ENCODE measurements at places on chromosomes 6 and 20. TPM values are rescaled to one million over a fixed set of nuclear protein-coding genes. Genes with fewer than 3 reads are reported as not detected.

GRCh38 chr6:168060521-168060931, 18.5 kb downstream of the FRMD1 start:
- no peak for DNase-seq
- no peak overlapping the region for H3K4me3 ChIP-seq
- no peaks in the 10 kb centered on the region for H3K27me3 ChIP-seq
- no peaks in the 10 kb centered on the region for H3K36me3 ChIP-seq
- no peaks in the 10 kb centered on the region for H3K4me1 ChIP-seq

ERVFRD-1 gene
- total RNA-seq: not detected

NKAIN2 gene
- 1.8 TPM for total RNA-seq

- no peaks in the 10 kb centered on the region for H3K4me1 ChIP-seq
- H3K36me3 ChIP-seq: no peaks in the 10 kb centered on the region
- no peak overlapping the region for H3K4me3 ChIP-seq
Observed at GRCh38 chr20:18436847-18437246, 30.0 kb downstream of the DZANK1 start.

DNA sequence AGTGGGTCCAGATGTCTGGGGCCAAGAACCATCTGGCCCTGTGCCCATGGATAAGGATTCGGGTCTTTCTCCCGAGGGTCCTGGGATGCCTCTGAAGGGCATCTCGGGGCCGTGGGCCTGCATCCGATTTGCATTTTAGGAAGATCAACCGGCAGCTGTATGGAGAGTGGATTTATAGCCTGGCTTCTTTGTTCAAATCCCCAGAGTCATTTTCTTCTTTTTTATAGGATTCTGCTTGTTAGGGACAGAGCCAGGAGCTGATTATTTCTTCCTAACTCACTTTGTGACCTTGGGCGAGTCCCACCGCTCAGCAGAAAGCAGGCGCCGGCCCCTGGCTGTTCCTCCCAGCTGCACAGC, 52.9 kb upstream of the APCDD1L start:
- H3K36me3 ChIP-seq: no peaks in the 10 kb centered on the region
- H3K4me1 ChIP-seq: no peaks in the 10 kb centered on the region
- no peak overlapping the region for H3K27ac ChIP-seq

DNA sequence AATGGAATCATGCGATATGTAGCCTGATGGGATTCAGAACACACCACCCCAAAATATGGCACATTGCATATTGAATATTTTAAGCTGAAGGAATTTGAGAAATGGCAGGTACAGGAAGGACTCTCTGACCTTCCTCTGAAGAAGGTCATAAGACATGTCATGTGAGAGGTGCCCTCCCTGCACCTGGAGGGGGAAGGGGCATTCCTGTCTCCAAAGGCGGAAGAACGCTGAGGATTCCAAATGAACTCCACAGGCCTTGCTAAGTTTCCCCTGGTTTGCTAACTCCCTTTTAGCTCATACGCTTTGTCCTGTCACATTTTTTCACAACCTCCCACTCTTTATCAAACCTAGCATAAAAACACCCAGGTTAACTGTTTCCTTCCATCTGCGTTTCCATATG, 347.8 kb downstream of the CDKAL1 start:
- no peaks in the 10 kb centered on the region for H3K36me3 ChIP-seq
- no peak overlapping the region for H3K27ac ChIP-seq
- no peak for DNase-seq
- no peak overlapping the region for H3K4me3 ChIP-seq
- no peaks in the 10 kb centered on the region for H3K27me3 ChIP-seq
- H3K4me1 ChIP-seq: peaks cover 3% of the 10 kb centered on the region

GRCh38 chr6:111628142-111628850, 22.6 kb upstream of the TRAF3IP2 start:
- H3K4me1 ChIP-seq: no peaks in the 10 kb centered on the region
- H3K4me3 ChIP-seq: peak overlapping the region; percentile 12

DNA sequence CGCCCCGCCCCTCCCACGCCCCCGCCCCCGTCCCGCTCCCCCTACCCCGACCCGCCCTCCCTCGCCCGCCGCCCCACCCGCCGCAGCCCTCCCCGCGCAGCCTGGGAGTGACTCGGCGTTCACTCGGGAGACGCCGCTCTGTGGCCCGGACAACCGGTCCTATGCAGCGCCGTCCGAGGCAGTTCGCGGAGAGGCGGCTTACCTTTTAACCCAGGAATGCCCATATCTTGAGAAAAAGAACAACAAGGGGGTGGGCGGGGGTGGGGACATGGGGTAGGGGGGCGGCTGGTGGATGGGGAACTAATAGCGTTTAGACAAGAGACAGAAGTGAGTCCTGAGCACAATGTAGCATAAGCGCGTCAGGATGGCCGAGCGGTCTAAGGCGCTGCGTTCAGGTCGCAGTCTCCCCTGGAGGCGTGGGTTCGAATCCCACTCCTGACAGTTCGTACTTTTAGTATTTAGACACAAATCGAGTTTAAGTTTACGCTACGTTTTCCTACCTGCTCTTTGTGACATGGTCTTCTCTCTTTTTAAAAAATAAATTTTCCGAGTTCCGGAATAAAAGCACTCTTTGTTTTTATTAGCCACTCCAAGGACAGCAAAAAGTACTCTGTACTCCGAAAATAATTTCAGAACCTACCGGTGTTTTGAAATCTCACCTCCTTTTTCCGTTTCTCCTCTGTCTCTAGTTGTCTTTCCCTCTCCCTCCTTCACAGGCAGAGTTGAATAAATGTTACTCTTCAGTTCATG, 17.1 kb upstream of the HMGN4 start:
- peak overlapping the region; percentile 99 for H3K27ac ChIP-seq
- H3K4me1 ChIP-seq: no peaks in the 10 kb centered on the region
- no peaks in the 10 kb centered on the region for H3K36me3 ChIP-seq
- no peaks in the 10 kb centered on the region for H3K27me3 ChIP-seq
- H3K4me3 ChIP-seq: peak overlapping the region; percentile 65

DNA sequence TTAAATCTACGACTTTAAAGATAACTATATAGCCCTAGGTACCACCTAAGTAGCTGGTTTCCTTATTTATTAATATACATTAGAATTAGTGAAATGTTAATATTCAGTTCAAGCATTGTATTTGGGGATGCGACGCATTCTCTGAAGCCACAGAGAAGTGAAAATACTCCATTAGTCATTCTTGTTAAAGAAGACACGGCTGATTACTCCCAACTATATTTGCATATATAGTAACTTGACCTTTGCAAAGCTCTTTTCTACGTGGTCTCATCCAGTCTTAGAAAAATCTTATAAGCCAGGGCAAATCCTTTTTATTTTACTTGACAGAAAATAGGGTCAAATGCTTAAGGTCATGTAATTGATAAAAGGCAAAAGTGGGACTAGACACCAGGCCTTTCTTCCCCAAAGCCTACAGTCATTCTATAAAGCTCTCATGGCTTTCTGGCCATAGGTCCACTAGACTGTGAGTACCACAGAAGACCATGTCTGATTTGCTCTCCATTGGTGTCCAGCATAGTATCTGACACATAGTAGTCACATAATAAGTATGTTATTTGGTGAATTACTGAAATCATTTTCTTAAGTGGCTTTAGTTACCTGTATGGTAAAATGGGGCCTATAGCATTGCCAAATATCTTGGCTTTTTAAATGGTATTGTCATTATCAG, 11.3 kb downstream of the ZHX3 start:
- H3K36me3 ChIP-seq: no peaks in the 10 kb centered on the region
- DNase-seq: no peak
- H3K27me3 ChIP-seq: no peaks in the 10 kb centered on the region
- no peak overlapping the region for H3K4me3 ChIP-seq
- H3K27ac ChIP-seq: no peak overlapping the region

- H3K27ac ChIP-seq: peak overlapping the region; percentile 76
- no peaks in the 10 kb centered on the region for H3K27me3 ChIP-seq
- no peak for DNase-seq
- H3K4me3 ChIP-seq: no peak overlapping the region
- H3K4me1 ChIP-seq: no peaks in the 10 kb centered on the region
Observed at GRCh38 chr20:37327748-37328147, 18.2 kb upstream of the SRC start.

DNA sequence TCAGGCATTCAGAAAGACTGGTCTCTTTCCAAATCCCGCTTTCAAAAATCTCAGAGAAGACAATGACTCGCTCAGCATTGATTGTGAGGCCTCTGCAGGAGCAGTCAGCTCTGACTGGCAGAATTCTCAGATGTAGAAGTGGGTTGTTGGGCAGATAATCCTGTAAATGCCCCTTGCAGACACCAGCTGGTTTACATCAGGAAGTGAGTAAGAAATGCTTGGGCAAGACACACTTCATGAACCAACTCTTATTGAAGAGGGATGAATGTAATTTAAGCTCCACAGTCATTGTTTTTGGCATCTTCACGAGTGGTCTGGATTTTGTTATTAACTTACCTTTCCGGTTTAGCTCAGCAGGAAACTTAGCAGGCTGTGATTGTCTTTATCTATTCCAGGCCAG, 166.6 kb downstream of the PLCB4 start:
- DNase-seq: no peak
- no peak overlapping the region for H3K27ac ChIP-seq
- no peaks in the 10 kb centered on the region for H3K27me3 ChIP-seq
- H3K36me3 ChIP-seq: no peaks in the 10 kb centered on the region

DNA sequence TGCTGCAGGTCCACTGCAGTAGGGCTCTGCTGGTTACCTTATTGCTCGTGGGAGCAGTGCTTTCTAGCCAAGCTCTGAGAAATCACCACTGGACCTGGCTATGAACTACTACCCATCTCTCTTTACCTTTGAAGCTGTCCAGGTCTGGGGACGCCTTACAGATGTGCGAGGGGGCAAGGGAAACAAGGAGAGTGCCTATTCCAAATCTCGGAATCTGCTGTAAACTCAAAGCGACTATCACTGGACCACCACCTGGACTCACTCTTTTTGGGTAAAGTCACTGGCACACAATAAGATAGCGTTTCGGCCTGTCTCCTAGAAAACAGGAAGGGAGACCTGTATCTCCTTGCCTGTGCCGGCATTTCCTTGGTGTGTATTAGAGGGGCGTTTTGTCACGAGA, 5.3 kb downstream of the NRN1 start:
- no peak overlapping the region for H3K4me3 ChIP-seq
- H3K4me1 ChIP-seq: peaks cover 9% of the 10 kb centered on the region
- H3K27ac ChIP-seq: no peak overlapping the region
- no peak for DNase-seq

DNA sequence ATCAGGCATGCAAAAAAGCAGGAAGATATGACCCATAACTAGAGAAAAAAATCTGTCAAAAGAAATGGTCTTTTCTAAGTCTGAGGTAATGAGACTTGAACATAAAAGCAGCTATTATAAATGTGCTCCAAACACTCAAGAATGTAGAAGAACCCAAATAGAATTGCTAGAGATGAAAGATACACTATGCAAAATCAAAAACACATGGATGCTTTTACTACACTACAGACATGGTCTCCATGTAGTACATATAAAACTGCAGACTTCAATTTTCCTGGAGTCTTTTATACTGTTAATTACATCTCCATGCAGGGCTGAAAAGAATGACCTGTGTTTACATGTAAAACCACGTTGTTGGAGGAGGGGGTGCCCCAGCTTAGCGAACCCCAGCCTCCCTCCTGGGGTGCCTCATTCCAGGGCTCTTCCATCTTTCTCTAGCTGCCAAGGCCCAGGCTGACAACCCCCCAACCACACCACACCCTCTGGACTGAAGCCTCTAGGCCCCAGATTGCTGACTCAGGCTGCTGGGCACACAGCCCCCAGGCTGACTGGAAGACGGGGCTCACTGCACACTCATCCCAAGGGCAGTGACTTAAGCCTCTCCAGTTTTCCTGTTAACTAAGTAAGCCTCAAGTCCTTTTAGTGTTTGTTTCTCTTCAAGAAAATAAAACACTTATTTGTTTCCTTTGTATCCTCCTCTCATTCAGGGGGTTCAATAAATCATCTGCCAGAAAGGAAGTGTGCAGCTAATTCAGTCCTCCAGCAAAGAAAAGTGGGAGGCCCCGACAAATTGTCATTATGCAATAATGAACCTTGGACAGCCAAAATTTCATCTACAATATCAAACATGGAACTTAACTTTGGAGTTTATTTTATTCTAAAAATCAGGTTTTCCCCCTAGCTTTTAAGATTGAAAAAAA, 26.0 kb upstream of the PLAGL1 start:
- H3K4me3 ChIP-seq: no peak overlapping the region
- H3K27me3 ChIP-seq: no peaks in the 10 kb centered on the region
- no peak for DNase-seq
- no peaks in the 10 kb centered on the region for H3K36me3 ChIP-seq
- no peak overlapping the region for H3K27ac ChIP-seq

DNA sequence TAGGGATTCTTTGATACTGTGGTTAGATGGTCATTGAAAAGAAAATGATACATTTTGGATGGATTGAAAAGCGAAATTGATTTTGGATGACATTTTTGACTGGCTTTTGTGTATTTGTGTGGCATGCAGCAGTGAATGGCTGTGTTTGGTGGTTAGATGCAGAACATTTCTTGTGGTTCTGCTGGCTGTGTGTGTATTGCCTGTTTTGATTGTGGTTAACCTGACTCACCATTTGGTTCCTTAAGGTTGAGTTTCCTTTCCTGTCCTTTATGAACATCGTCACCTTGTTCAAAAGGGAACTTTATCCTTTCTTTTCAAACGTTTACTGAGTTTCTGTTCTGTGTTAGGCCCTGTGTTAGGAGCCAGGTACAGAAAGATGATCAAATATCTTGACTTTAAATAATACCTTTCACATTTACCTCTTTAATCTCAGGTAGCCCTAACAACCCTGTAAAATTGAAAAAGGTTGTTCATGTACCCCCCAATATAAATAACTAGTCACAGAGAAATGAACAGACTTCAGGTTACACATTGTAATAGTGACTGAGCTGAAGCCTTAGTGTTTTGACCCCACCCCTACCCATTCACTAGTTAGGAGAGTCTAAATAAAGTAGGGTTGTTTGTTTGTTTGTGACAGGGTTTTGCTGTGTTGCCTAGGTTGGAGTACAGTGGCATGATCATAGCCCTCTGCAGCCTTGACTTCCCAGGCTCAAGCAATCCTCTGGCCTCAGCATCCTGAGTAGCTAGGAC, 23.8 kb downstream of the ANKS1A start:
- H3K4me1 ChIP-seq: no peaks in the 10 kb centered on the region
- no peak overlapping the region for H3K27ac ChIP-seq
- no peak overlapping the region for H3K4me3 ChIP-seq

FRK gene
- total RNA-seq: 10.5 TPM

DNA sequence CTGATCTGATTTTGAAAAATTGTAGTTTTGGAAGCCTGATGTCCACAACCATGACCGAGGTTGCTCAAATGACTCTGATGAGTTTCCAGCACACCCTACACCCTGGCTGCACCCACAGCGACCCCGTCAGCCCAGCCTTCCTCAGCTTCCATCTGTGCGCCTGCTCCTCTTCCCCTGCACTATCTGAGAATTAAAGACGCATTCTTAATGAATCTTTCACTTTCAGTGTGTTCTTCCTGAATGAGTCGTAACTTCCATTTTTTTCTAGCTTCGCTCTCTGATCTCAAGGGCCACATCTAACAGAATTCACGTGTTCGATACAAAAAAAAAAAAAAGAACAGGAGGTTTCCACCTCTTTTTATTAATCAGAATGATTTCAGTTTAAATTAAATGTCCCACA, 21.3 kb upstream of the RREB1 start:
- peak overlapping the region; percentile 56 for H3K4me3 ChIP-seq
- H3K36me3 ChIP-seq: no peaks in the 10 kb centered on the region
- DNase-seq: no peak

GRCh38 chr6:34021554-34022190, 124.2 kb downstream of the GRM4 start:
- H3K4me3 ChIP-seq: no peak overlapping the region
- no peaks in the 10 kb centered on the region for H3K4me1 ChIP-seq
- no peak overlapping the region for H3K27ac ChIP-seq
- no peak for DNase-seq
- no peaks in the 10 kb centered on the region for H3K27me3 ChIP-seq
